ENCODE measurements at places on chromosomes 2 and 18.

GRCh38 chr18:55608497-55608896 is 20.5 kb upstream of the TCF4 start:
- no peak for DNase-seq

DNA sequence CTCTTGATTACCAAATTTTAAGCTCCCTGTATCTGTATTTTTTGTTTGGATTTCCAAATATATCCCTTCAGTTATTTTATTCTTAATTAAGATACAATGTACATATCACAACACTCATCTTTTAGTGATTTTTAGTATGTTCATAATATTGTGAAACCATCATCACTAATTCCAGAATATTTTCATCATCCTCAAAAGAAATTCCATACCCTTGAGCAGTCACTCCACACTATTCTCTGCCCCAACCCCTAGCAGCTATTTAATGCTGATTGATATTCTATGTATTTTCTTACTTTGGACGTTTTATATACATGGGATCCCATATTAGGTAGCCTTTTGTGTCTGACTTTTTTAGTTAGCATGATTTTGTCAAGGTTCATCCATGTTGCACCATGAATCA is 127.4 kb upstream of the SLC8A1 start:
- no peak for DNase-seq

- no peak for DNase-seq
Measured at GRCh38 chr18:28018351-28018750, 158.6 kb downstream of the CDH2 start.

DNA sequence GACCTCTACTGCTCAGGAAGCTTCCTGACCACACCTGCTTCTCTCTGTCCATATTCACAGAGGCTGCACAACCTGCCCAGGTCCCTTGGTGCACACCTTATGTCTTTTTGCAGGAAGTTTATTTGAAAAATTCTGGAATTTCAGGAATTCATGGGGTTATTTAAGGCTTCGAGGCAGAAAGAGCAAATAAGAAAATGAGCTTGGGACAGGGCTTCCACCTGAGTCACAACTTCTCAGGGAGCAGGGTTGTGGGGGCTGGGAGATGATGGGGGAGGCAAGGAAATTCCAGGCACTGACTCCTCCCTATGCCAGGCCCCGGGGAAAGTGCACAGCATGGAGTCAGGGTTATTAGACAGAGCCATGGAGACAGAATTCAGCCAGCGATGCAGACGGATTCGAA is 57.7 kb downstream of the INHBB start:
- DNase-seq: no peak

GRCh38 chr2:46353509-46353908 is 56.3 kb downstream of the EPAS1 start:
- DNase-seq: no peak

All from activated CD4-positive, CD25-positive, alpha-beta regulatory T cell (primary cell).